ENCODE measurements at places on chromosomes 16 and 17. TPM values are rescaled to one million over a fixed set of nuclear protein-coding genes. Genes with fewer than 3 reads are reported as not detected.

The CAPN15 gene
- 7.3 TPM for total RNA-seq

The ACSM5 gene
- under 0.01 TPM for total RNA-seq

The CD300H gene
- total RNA-seq: not detected

The XAF1 gene
- 2.0 TPM for total RNA-seq

DNA sequence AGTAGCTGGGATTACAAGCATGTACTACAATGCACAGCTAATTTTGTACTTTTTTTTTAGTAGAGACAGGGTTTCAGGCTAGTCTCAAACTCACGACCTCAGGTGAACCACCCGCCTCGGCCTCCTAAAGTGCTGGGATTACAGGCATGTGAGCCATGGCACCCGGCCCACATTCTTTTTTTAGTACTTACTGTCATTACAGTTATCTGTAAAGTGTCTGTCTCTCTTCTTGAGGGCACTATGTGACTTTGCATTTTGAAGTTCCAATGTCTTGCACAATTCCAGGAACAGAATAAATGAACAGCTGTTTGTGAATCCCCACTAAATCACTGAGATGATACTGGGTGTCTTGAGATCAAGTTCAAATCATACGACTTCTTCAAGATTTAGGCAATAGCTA, 1540.3 kb downstream of the CDH11 start:
- no peak for DNase-seq

DNA sequence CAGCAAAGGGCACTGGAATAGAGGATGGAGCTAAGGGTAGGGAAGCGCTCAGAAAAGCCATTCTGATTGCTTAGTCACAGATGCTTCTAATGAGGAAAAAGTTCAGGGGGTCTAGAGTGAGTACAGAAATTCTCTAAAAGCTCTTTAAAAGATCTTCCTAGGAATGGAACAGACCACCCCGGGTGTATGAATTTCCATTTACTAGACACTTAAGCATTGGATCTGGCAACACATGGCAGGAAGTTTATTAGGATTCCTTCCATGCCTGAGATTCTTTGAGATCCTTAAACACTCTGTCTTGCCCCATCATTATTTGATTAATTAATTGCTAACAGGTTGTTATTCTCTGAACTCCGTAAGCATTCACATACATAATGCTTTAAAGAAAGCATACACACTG, 8.5 kb downstream of the KRTAP9-7 start:
- no peak for DNase-seq

DNA sequence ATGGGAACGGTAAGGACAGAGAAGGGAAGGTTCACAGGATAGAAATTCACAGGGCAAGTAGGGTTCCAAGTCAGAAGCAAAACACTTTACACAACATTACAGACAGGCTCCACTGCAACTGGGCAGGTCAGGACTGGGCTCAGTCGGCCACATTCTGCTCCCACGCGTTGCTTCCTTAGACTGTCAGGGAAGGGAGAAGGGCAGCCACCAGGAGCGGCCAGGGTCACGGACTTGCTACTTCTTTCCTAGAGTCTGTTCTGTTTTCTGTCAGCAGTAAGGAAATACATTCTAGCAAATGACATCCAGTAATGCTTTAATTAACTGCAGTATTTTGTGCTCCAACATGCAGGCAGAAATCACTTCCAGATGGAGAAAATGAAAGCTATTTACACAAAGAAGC, 160.3 kb upstream of the RPH3AL start:
- DNase-seq: no peak

DNA sequence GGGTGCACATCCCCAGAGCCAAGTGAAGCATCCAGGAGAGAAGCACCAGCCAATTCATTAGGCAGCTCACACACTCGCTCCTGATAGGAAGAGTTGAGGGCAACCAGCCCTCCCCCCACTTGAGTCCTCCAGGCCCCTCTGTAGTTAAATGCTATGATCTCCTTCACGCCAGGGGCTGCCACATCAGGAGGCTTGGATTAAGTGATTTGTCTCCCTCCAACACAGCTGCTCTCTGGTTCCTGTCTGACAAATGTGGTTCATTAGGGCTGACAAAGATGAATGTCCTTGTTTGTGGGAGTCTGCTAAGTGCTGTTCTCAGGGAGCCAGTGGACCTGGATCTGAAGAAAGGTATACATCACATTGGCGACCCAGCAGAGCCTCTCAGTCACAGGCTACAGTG, 94.5 kb upstream of the WSCD1 start:
- no peak for DNase-seq

GRCh38 chr17:82367724-82368524, 3.6 kb upstream of the UTS2R start:
- no peak for DNase-seq

GRCh38 chr17:34401165-34401564, 38.1 kb upstream of the CCL1 start:
- DNase-seq: no peak

DNA sequence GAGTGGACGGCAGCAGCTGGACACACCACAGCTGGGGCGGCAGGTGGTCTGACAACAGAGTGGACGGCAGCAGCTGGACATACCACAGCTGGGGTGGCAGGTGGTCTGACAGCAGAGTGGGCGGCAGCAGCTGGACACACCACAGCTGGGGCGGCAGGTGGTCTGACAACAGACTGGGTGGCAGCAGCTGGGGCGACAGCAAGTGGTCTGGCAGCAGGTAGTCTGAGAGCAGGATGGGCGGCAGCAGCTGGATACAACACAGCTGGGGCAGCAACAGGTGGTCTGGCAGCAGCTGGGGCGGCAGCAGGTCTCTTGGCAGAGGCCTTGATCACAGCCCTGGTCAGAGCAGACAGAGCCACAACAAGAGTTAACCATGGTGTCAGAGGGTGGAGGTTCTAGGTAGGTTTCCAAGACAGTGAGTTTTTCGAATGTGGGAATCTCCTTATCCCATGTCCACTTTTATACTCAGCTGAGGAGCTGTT, at the start of gene KRTAP4-1:
Gene KRTAP4-1 (minus strand): TSS at position 432 of the 482 bp plus-strand sequence. CDS start 57 bp downstream, at position 375.
- DNase-seq: no peak

DNA sequence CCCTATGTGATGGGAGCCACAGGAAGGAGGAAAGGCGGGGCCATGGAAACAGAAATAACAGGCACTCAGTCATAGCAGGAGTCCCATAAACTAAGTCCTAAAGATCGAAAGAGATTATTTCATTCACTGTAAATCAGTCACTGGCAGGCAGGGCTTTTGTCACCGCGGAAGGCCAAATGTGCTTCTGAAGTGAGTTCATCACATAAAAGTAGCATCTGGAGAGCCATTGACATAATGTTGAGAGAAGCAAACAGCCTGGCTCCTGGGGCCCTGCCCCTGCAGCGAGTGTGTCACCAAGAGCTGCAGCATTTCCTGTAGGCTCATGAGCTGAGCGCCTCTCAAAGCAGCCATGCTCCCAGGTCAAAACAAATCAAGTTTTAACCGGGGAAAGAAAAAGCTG, 476.2 kb downstream of the HAPSTR1 start:
- no peak for DNase-seq
